HTR-8/SVneo (cell line): ENCODE measurements at places on chromosomes 7 and 10.

- no peak for DNase-seq
Observed at GRCh38 chr7:27593226-27593625, 69.5 kb downstream of the HIBADH start.

DNA sequence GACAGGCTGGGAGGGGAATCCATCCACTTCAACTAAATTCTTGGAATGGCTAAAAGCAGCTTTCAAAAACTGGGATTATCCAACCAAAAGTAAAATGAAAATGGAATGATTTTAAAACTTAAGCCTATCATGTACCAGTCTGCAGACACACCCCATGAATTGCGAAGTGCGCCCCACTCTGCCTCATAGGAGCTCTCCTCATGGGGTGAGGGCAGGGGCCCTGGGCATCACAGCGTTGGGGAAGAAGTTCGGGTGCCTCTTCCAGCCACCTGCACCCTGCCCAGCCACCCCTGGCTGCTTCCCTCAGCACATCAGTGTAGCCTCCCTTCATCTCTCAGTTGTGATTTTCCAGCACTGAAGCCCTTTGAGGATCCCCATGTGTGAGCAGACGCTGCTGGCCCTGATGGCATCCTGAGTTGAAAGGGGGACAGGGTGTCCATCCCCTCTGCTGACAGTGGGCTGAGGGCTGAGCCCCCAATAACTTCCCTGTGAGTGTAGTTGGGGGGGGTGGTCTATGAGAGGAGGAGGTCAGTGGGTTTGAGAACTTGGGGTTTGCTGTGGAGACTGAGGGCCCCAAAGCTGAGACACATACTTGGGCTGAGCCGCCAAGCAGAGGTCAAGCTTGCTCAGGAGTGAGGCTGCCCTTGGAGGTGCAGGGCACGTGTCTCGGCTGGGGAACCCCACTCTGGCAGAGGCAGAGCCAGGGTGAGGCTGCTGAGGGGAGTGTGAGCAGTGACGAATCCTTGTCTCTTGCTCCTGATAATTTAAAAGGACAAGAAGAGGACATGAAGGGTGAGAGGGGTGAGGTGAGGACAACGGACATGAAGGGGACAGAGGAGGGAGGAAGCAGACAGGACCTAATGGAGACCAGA is 542.1 kb downstream of the TCERG1L start:
- no peak for DNase-seq

GRCh38 chr7:12571691-12572090 is 1.2 kb downstream of the SCIN start:
- DNase-seq, result no peak

- no peak for DNase-seq
Observed at GRCh38 chr10:129396021-129396722, 70.9 kb upstream of the MGMT start.

DNA sequence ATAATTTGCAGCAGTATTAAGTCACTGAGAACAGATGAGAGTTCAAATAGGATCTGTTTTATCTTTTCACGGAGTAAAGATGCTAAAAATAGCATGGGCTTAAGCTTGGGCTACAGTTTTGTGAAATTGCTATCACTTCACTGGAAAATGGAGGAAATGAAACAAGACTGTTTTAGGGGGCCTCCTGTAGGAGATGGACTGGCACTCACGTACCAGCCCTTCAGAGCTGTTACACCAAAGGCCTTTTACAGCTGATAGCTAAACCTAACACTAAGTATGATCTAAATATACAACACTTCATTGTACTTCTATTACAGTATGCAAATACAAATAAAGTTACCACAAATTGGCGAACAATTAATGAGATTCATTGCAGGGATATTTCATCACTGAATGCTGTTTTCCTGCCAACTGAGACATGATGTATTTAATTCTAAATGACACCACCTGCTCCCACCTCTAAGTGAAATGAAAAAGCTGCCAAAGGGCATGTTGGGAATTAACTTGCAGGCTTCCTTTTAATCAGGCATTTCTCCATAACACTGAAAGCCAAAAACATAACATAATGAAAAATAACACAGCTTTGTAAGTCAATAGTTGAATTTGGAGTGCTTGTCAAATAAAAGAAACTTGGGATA is 304.5 kb upstream of the LRRN3 start:
- no peak for DNase-seq

- peak; percentile 69 for DNase-seq
Observed at GRCh38 chr7:117019786-117020590, 66.7 kb downstream of the ST7 start.

DNA sequence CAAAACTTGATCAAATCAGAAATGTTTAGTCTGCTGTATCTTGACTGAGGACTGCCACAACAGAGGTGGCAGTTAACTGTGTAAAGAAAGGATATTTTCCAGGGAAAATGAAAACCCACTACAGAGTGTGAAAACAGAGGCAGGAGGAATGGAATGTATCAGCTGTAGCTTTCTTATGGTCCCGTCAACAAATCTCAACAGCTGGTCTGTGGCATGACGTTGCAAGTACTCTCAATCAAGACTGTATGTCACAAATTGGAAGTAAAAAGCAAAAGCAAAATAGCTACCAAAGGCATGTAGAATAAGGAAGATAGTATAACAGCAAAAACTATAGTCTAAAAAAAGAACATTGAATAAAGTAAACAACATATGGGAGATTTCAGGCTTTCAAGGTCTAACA is 123.5 kb downstream of the KMT2C start:
- no peak for DNase-seq

DNA sequence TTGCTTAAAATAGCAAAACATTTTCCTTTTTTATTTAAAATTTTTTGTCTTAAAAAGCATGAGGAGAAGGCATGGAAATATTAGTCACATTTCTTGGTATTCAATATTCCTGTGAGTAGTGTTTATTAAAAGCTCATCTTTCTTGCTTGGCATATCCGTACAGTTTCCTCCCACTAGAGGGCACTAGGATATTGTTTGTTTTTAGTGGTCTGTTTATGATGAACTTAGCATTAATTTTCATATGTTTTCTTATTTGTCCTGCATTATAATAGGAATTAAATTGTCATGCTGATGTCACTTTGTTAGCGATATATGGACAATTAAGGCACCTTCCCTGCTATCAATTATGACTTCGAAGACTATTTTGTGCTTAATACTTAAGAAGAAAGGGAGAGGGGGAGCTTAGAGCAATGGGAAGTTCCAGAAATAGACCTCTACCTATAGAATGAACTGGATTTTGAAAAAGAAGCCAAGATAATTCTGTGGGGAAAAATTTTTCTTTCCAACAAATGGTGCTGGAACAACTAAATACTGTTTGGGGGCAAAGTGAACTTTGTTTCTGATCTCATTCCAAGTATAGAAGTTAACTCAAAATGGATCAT is 91.0 kb upstream of the STRIP2 start:
- DNase-seq, result peak; percentile 39

- DNase-seq, result no peak
Observed at GRCh38 chr10:58994226-58995057, 182.0 kb upstream of the PHYHIPL start.

DNA sequence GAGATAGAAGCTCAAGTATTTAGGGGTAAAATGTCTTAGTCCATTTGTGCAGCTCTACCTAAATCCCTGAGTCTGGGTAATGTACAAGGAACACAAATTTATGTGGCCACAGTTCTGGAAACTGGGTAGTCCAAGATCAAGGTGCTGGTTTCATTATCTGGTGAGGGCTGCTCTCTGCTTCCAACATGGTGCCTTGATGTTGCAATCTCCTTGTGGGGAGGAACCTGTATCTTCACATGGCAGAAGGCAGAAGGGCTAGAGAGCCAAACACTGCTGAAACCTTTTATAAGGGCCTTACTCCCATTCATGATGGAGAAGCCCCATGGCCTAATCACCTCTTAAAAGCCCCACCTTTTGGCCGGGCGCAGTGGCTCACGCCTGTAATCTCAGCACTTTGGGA is 8.7 kb upstream of the BAZ1B start:
- DNase-seq, result no peak

DNA sequence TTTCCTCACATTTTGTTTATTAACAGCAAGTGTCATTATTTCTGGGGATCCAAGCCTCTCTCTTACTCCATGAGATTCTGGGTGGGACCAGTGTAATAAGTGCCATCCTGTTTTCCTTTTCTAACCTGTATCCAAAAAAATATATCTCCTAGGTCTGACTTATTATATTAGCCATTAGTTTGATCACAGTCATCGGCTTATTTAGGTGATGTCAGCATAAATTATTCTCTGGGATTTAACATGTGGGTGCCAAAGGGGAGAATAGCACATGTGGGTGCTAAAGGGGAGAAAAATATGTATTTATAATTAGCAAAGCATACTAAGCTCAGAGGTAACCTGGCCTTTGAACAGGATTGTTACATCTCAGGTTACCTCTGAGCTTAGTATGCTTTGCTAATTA is 293.8 kb upstream of the SEMA3D start:
- no peak for DNase-seq

GRCh38 chr7:7868572-7868899 is 100.1 kb upstream of the GLCCI1 start:
- no peak for DNase-seq

DNA sequence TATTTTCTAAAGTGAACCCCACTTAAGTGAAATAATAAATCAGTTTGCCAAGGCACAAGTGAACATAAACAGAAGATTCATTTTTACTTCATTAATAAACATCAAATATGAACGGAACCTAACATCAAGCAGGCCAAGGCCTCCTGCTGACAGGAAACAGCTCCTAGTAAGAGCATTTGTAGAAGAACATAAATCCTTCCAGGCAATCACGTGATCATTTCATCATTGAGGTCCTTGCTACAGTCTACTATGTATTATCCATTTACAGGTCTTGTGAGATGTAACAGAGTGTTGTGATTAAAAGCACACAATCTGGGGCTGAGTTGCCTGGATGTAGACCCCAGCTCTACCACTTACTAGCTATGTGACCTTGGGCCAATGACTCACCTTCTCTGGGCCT is 70.6 kb downstream of the CALD1 start:
- no peak for DNase-seq

GRCh38 chr10:14409247-14409646 is 78.5 kb upstream of the FRMD4A start:
- no peak for DNase-seq

GRCh38 chr10:111093741-111094380 is 17.0 kb downstream of the ADRA2A start:
- no peak for DNase-seq

DNA sequence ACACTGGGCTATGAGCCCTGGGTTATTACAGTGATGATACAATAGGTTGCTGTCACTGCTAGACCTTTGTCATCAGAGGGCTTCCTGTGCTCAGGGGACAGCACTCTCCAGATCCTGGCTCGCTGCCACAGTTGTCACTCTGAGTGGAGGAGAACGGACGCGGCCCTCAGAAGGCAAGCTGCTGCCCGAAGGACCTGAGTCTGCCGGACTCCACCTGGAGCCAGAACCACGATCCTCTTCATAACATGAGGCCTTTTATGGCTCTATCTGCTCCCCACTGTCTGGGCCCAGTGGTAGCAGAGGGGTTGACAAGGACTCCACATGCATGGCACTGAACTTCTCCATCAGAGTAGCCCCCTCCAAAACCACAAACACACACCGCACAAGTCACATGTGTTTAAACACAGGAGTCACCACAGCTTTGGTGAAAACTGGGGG is 94.7 kb upstream of the EFCAB10 start:
- DNase-seq, result no peak

DNA sequence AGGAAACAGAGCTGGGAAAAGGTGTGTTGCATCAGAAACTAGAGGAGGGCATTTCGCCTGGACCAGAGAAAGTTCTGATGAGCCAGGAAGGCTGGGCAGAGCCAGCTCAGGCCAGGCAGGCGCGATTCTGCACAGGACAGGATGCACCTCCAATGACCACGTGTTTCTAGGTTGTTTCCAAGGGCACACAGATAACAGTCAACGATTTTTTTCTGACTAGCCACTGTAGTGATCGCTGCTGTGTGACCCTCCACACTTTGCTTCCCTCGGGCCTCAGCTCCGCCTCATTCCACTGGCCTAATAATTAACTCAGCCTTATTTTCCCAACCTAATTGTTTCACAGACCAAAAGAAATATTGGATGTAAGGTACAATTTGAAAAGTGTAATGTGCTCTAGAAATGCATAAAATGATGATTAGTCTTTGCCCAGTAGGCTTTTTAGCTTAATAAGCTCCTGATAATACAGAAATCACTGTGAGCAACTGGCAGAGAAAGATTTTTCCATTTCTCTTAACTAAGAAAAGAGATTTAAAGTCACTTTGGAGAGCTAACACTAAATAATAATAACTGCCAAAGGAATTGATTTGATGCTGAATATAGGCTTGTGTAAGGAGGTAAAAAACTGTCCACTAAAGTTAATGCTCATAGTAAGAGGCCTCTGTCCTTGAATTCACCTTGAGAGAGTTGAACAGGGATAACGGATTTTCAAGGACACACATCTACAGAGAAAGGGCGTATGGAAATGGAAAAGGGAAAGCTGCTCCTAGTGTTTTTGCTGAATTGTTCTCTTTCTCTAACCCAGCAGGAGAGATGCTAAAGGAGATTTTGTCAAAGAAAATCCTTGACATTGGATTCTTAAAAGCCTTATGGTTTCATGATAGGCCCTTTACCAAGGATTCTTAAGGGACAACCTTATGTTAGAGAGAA is 291.0 kb upstream of the C7orf33 start:
- no peak for DNase-seq

- no peak for DNase-seq
Observed at GRCh38 chr7:50304129-50304910, at the start of gene IKZF1. Gene IKZF1 (plus strand): TSS chr7:50304716. CDS start chr7:50319062, 14,346 bp downstream.

GRCh38 chr7:7557252-7557651 is 9.4 kb upstream of the MIOS start:
- no peak for DNase-seq

DNA sequence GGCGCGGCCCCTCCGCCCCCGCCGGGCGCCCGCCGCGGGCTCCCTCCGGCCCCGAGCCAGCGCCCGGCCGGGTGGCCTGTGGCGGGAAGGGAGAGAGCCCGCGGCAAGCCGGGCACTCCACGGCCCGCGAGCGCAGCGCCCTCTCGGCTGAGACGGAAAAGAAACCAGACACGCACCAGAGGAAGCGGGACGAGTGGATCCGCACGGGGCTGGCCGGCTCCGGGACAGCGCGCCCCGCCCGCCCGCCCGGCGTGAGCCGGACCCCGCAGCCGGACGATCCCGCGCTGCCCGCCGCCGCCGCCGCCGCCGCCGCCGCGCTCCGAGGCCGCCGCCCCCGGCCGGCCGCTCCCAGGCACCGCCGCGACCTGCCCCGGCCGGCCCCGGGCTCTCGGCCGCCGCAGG is 300 bp downstream of the ARHGAP21 start:
- DNase-seq, result no peak
